ENCODE measurements at places on chromosomes 3 and 15. TPM values are rescaled to one million over a fixed set of nuclear protein-coding genes. Genes with fewer than 3 reads are reported as not detected.

The ZNF280D gene
- total RNA-seq: 38.7 TPM

The DUOXA2 gene
- not detected for total RNA-seq

The SLC22A14 gene
- not detected for total RNA-seq

The GABRA5 gene
- not detected for total RNA-seq

The SEMA5B gene
- 1.0 TPM for total RNA-seq

The ZPLD1 gene
- not detected for total RNA-seq

The SSR3 gene
- total RNA-seq: 77.1 TPM

The IL17RB gene
- 17.6 TPM for total RNA-seq

The PYGO1 gene
- 1.3 TPM for total RNA-seq

The TOMM70 gene
- total RNA-seq: 25.9 TPM

The CYP1A2 gene
- total RNA-seq: not detected

The EAF2 gene
- total RNA-seq: 16.8 TPM
